Omental fat pad (tissue), 4 donors: ENCODE measurements at places on chromosomes 4 and X. TPM values are rescaled to one million over a fixed set of nuclear protein-coding genes. Genes with fewer than 3 reads are reported as not detected.

DNA sequence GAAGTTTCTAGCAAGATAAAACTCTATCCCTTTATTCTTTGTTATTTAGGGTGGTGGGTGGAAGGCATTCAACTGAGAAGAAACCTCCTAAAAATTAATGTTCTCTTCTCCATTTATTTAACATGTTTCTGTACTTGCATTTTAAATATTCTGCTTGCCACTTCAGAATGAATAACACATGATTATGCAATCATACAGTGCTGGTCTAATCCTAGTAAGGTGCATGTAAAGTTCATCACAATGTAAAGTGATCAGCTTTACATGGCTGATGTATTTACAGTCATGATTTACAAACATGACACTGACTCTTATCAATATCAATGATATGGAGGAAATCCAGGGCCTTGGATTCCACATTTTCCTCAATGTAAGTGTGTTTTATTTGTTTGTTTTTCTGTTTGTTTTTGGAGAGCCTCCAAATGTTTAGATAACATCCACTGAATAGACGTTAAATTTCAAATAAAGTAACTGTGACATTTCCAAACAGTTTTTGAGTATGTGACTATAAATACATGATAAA is 342.1 kb upstream of the CTSO start:
- DNase-seq = no peak

PIR gene
- total RNA-seq = 20.0 TPM

LINC00632 gene
- total RNA-seq = 714 TPM

GRCh38 chr4:22045051-22045630 is 96.6 kb upstream of the KCNIP4 start:
- no peak for DNase-seq

- no peak for DNase-seq
These were observed 393.4 kb downstream of the RAPGEF2 start for GRCh38 chr4:159496248-159496647.

DNA sequence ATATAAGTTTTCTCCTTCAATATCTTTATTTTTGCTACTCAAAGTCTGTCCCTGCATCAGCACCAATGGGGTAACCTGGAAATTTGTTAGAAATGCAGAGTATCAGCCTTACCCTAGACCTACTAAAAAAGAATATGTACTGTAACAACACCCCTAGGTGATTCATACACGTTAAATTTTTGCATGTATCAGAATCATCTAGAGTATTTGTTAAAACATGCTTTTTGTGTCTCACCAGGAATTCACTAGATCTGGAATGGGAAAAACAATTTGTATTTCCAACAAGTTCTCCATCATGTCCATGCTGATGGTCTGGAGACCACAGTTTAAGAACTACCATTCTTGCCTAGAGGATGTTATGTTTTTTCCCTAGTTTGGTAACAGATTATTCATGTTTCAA is 196.0 kb upstream of the EDNRA start:
- no peak for DNase-seq

- DNase-seq = no peak
These were observed 119.3 kb upstream of the CLNK start for GRCh38 chr4:10803713-10804343.

GRCh38 chr4:138859254-138859653 is 156.3 kb upstream of the NOCT start:
- no peak for DNase-seq

SNCA gene
- 26.1 TPM for total RNA-seq

HS3ST1 gene
- total RNA-seq = 3.0 TPM

GLUD2 gene
- total RNA-seq = 6.7 TPM

USP17L30 gene
- not detected for total RNA-seq

DNA sequence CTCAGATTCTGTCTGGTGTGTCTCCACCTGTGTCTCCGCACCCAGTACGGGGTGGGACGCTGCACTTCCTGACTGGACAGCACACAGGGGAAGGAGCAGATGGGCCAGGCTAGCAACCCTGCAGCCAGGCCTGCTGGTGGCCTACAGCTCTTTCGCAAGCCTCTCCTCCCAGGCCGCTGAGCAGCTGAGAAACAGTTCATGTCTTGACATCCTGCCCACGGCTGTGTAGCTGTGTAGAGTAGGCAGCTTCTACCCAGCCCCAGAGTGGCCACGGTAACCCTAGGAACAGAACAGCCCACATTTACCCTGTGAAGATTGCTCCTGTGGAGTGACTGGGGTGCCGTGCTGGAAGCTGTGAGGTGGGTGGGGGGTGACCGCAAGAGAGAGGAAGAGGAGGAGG is 38.9 kb downstream of the CCNQ start:
- no peak for DNase-seq

CNKSR2 gene
- 6.8 TPM for total RNA-seq

DNA sequence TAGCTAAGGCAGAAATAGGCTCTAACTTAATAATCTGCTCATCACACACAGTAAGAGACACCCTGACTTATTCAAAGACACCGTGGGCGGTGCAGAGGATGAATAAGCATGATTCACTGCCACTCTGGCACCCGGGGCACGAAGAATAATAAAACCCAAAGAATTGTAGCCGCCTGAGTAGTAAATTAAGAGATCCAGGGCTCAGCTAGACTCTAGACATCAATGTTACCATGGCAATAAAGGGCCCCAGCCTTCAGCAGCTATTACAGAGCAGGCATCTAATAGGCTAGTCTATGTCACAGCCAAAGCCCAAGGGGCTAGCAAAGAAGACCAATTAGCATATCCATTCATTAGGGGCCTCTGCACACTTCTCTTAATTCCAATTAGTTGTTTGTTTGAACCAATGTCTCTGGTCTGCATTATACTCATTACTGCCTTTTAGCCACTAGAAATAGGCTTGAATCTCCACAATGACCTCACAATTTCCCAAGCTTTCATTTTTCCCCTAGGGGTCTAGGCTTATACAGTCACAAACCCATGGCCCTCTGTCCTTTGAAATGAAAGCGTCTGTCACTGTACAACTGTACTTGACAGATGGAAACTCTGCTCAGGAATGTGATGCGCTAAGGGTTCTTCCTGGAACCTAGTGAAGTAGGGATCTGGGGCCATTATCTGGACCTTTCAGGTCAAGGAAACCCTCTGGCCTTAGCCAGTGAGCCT is 3.0 kb upstream of the ATP1B4 start:
- DNase-seq = no peak

ASB11 gene
- total RNA-seq = not detected

GRCh38 chr4:110087070-110087708 is 111.2 kb downstream of the ELOVL6 start:
- DNase-seq = no peak

DNA sequence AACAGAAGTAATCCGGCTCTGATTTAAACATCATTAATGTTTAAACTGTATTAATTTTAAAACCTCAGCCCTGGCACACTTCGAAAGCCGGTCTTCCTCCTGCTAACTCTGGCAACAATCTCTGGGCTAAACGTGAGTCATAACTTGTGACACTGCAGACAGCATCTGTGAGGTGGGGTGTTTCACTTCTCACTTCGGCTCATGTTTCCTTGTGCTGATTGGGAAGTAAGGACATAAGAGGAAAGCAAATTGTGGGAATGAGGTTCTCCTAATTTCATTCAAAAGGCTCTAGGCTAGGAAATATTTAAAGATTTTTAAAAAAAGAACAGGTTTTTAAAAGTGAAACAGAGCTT is 139.9 kb upstream of the USP9X start:
- no peak for DNase-seq

PAK3 gene
- 2.7 TPM for total RNA-seq

DNA sequence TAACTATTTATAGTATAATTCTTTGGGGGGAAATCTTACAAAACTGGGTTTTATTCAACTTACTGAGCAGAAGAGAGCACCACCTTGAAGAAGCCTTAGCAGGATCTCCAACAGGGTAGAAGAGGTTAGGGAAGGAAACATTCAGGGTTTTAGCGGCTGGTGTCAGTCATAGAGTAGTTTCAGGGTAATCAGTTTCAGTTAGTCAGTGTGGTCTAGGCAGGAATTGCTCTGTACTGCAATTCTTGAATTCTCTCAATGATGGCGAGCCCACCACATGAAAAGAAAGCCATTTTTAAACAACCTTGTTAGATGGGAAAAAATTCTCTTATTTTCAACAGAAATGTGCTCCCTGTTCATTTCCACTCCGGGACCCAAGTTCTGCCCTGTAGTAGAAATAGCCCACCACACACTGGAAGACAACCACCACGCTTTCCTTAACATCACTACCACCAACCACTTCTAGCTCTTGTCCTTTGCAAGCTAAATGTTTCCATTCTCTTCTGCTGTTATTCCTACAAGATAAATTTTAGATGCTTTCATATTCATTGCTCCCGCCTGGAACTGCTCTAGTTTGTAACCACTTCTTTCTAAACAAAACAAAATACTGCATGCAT is 25.9 kb downstream of the COL25A1 start:
- DNase-seq = no peak

DNA sequence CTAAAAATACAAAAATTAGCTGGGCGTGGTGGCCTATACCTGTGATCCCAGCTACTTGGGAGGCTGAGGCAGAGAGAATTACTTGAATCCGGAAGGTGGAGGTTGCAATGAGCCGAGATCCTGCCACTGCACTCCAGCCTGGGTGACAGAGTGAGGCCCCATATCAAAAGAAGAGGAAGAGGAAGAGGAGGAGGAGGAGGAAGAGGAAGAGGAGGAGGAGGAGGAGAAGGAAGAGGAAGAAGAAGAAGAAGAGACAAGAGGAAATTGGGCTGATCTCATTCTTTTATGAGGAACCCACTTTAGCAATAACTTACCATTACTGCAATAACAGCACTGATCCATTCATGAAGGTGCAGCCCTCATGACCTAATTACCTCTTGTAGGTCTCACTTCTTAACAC is 138.9 kb upstream of the GIMD1 start:
- DNase-seq = no peak

RAB40AL gene
- total RNA-seq = 2.0 TPM

ZMAT1 gene
- 14.5 TPM for total RNA-seq

- no peak for DNase-seq
These were observed 175.8 kb upstream of the GALNT7 start for GRCh38 chr4:172992648-172993378.

- no peak for DNase-seq
These were observed 63.4 kb downstream of the DCAF12L1 start for GRCh38 chrX:126489116-126489695.

IL2RG gene
- 12.7 TPM for total RNA-seq

NKX1-1 gene
- total RNA-seq = not detected

- DNase-seq = no peak
These were observed 600.5 kb upstream of the SLIT2 start for GRCh38 chr4:19650903-19651864.

MID2 gene
- total RNA-seq = 18.7 TPM

JCHAIN gene
- total RNA-seq = 15.8 TPM

RPGR gene
- total RNA-seq = 67.3 TPM

SATL1 gene
- total RNA-seq = not detected

DNA sequence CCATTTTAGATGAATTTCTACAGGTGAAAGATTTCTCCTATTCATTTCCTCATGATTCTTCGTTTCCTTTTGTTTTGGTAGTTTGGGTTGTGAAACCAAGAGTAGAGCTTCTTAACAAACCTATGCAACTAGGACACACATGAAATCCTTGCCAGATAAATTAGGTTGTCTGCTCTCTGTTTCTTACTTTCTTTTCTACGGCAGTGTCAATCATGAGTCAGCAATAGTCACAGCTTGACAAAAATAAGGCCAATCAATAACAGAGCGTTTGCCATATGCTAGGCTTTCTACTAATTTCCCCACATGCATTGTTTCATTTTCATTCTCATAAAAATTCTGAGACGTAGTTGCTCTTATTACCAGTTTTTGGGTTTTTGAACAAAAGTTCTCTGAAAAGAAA is 20.3 kb downstream of the CLRN2 start:
- no peak for DNase-seq

ARHGAP36 gene
- not detected for total RNA-seq

DNA sequence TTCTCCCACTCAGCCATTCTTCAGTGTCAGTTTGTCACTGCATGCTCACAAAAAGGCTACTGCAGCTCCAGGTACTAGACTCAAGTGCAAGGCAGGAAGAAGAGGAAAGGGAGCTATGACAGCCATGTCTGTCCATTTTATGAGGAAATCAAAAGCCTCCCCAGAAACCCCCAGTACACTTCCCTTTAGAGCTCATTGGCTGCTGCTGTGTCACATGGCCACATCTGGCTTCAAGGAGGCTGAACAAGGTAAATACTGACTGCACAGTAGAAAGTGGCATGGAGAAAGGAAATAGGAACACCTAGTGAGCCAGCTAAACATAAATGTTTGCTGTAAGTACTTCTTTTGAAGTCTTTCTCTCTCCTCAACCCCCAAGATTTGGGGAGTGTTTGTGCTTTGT is 67.2 kb upstream of the FRAS1 start:
- no peak for DNase-seq

DNA sequence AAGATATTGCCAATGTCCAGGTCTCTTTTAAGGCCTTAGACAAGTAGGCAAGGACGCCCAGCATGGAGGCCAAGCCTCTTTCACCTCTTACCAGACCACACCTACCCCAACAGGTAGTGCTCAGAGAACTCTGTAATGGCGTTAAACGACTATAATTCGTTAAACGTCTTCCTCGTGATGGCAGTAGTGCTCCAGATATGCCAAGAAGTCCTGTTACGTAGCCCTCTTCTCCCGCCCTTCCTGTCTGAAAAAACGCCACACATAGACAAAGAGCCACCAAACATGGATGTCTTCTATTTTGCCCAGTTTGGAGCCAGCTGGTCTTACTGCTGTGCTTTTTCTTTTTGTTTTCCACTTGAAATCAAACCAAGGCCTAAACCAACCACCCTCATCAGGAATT is 190.7 kb downstream of the OR13H1 start:
- peak; percentile 80 for DNase-seq

GRCh38 chrX:12962041-12962504 is 12.8 kb upstream of the TMSB4X start:
- no peak for DNase-seq

- DNase-seq = no peak
These were observed 443.9 kb downstream of the INPP4B start for GRCh38 chr4:142402156-142402555.

DNA sequence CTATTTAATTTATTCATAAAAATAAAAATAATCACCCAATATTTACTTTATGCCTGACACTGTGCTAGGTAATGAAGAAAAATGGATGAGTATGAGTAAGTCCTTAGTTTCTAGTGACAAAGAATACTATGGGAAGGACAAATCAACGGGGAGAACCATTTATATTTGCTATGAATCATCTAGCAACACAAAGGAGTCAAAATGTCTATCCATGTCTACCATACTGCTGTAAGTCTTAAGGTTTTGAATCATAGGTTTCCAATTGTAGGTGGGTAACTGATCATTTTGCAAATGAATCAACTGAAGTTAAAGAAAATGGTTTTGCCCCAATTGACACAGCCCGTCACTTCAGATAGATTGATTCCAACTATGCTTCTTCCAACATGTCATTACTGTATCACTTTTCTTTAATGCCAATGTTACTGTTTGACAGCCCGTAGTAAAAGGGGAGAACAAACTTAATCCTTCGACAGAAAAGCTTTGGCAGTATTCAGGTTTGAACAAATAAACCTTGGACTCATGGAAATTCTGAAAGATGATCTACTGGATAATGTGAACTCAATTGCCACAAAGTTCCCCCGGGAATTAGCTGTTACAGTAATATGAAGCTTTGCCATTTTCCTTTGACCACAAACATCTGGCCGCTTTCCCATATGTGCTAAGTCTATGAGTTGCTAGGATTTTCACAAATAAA is 3.2 kb downstream of the TDO2 start:
- no peak for DNase-seq

GRCh38 chr4:180398564-180398963 is 1844.6 kb upstream of the TENM3 start:
- DNase-seq = no peak
